Activated naive CD4-positive, alpha-beta T cell treated with anti-CD3 and anti-CD28 coated beads, Interleukin-2, amount 50 U/mL, for 72 hours (primary cell): ENCODE measurements at places on chromosomes 1 and 21. TPM values are rescaled to one million over a fixed set of nuclear protein-coding genes. Genes with fewer than 3 reads are reported as not detected.

DNA sequence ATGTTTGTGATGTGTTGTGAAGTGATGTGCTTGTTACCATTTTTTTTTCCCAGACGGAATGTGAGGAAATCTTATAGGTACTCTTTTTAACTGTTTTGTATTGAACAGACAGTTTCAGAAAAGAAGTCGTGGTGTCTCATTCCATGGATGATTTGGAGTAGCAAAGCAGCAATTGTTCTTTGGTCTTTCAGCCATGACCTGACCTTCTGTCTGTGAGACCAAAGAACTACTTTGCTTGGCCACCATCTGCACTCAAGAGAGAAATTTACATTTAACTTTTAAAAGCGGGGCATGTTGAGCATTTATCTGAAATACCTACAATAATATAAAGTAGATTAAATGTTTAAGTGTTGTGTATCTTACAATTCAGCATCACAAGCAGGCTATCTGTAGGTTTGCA, 90.2 kb downstream of the SDCCAG8 start:
- DNase-seq = no peak

- DNase-seq = no peak
Observed at GRCh38 chr1:29914936-29915335, 678.6 kb downstream of the PTPRU start.

DNA sequence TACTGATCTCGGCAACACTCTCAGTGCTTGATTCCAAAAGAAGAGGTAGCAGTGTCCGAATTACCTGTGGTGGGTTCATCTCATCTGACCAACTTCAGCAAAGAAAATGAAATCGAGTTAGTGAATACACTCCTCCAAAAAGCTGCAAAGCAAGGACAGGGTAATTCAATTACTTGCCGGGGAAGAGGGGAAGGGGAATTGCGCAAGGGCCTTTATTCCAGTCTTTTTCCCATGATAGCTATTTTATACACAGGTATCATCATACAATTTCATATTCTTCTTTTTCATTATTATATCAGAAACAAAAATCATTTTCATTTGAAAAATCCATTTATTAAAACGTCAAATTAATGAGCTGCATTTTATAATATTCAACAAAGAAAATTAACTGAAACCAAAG, 42.9 kb downstream of the UBR4 start:
- no peak for DNase-seq

HSD3B2 gene
- total RNA-seq = not detected

PRMT2 gene
- total RNA-seq = 116 TPM
